ENCODE measurements at places on chromosomes 5 and 9.

DNA sequence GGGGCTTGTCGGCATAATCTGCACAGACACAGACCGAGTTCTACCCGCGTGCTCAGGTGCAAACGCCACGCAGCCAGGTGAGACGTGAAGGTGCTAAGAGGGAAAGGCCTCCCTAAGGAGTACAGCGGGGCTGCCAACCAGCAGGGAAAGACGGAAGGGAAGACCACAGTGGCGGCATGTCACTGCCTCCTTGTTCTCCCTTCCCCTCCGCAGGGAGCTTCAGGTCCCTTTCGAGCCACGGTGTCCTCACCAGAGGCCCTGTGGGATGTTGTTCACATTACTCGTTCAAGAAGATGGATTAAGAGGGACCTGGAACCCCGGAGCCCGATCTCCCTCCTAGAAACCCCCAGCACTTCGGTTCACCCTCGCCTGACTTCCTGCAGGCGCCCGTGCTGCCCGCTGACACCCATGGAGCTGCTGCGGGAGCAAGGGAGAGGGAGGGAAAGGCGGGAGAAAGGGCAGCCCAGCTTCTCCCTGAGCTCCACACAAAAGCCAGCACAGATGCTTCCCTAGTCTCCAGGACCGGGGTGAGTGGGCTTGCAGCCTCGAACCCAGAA is 686 bp downstream of the BRD9 start:
- peaks cover 21% of the 10 kb centered on the region for H3K4me1 ChIP-seq
- H3K4me3 ChIP-seq, result peak overlapping the region; percentile 90
- no peaks in the 10 kb centered on the region for H3K27me3 ChIP-seq
- peak overlapping the region; percentile 82 for H3K27ac ChIP-seq
- no peak for DNase-seq

DNA sequence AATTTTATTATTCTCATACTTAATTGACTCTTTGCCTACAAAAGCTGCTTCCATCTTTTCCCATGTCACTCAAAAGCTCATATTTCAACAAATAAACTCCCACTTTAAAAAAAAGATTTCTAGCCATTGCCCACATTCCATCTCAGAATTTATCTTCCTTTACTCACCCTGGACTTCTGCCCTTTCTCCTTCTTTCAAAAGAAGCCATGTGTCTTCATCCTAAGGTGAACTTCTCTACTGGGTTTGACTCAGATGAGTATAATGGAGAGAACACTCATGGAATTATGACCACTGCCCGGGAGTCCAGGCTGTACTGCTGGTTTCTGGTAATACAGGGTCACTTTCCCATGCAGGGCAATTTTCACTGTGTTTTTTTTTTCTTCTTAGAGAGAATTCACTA is 548.5 kb upstream of the ZNF462 start:
- H3K36me3 ChIP-seq, result no peaks in the 10 kb centered on the region
- H3K27me3 ChIP-seq, result no peaks in the 10 kb centered on the region
- DNase-seq, result no peak

GRCh38 chr9:113648048-113648447 is 184.5 kb downstream of the RGS3 start:
- no peak for DNase-seq
- no peak overlapping the region for H3K27ac ChIP-seq
- H3K36me3 ChIP-seq, result no peaks in the 10 kb centered on the region
- no peaks in the 10 kb centered on the region for H3K27me3 ChIP-seq

DNA sequence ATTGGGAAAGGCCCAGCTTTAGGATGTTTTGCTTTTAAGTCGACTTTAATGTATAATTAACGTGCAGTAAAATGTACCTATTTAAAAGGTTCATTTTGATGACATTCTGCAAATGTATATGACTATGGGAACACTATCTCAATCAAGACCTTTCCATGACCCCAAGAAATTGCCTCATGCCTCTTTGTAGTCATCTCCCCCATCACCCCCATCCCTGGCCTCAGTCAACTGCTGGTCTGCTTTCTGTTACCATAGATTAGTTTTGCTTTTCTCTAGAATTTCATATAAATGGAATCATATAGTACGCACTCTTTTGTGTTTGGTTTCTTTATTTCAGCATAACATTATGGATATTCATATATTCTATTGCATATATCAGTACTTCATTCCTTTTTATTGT is 80.7 kb upstream of the C9orf72 start:
- no peaks in the 10 kb centered on the region for H3K4me1 ChIP-seq
- no peak for DNase-seq
- no peaks in the 10 kb centered on the region for H3K27me3 ChIP-seq
- H3K36me3 ChIP-seq, result no peaks in the 10 kb centered on the region
- H3K27ac ChIP-seq, result no peak overlapping the region

DNA sequence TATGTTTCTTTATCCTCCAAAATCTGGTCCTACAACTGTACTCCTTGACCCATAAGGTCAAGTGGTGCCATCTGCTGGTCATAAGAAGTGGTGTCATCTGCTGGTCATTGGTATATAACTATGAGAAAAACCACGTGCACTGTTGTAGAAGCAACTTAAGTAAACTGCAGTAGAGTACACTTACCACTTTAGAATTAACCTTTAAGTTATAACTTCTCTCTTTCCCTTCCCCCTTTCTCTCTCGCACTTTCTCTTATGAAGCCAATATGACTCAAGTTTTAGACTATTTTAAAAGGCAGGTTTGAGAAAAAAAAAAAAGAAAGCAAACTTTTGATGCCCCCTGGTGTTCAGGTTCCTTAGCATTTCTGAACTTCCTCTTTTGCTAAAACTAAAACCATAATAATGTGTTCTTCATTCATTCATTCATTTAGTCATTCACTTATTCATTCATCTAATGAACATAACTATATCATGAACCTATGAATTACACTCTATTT is 12.8 kb upstream of the MTAP start:
- no peak overlapping the region for H3K4me3 ChIP-seq
- no peak overlapping the region for H3K27ac ChIP-seq
- H3K4me1 ChIP-seq, result no peaks in the 10 kb centered on the region

DNA sequence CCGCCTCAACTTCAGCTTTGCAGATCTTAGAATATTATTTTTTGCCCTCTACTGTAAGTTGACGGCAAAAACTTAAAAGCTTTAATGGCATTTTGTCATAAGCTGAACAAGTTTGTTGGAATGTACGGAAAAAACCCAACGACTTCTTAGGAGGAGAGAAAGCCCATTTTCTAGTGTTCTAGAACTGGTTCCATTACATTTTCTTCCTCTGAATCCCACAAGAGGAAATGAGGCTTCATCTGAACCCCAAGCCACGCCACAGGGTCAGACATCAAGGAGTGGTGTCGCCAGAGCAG is 113.7 kb downstream of the LHFPL2 start:
- no peaks in the 10 kb centered on the region for H3K27me3 ChIP-seq
- H3K4me3 ChIP-seq, result no peak overlapping the region
- peaks cover 10% of the 10 kb centered on the region for H3K36me3 ChIP-seq

DNA sequence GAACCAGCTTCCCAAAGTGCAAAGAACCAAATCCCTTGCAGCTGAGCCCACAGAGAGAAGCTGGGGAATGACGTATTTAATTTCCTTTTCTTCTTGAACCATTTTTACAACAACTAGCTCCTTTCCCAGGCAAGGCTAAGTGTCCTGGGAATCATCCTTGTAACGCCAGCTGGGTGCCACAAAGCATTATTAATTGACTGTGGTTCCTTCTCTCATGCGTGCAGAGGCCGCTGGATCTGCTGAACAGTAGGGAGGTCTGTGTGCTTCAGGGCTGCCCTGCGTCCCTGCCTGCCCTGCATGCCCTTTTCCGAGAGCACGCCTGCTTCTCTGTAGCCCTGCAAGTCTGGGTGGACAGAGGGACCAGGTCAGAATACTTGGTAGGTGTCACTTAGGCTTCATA is 124.1 kb upstream of the OTULINL start:
- H3K27me3 ChIP-seq, result no peaks in the 10 kb centered on the region
- DNase-seq, result no peak
- H3K27ac ChIP-seq, result peak overlapping the region; percentile 77
- H3K36me3 ChIP-seq, result peaks cover 42% of the 10 kb centered on the region
- peaks cover 42% of the 10 kb centered on the region for H3K4me1 ChIP-seq
- H3K4me3 ChIP-seq, result no peak overlapping the region

DNA sequence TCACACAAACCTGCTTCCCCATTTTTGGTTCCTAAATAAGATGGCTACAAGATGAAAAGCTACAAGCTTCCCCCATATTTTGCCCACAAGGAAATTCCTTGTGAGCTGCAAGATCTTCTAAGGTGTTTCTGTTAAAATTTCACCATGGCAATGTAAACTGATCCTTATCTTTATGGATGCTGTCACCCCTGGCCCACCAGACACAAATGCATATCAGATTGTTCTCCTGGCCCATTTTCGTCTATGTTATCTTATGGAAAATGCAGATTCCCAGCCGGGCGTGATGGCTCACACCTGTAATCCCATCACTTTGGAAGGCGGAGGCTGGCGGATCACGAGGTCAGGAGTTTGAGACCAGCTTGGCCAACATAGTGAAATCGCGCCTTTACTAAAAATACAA is 65.1 kb upstream of the IL6ST start:
- H3K36me3 ChIP-seq, result no peaks in the 10 kb centered on the region
- H3K27ac ChIP-seq, result no peak overlapping the region
- DNase-seq, result no peak

Measured in muscle of leg (tissue), 16 donors.